HCEC 1CT (cell line): ENCODE measurements at places on chromosomes 4 and X.

DNA sequence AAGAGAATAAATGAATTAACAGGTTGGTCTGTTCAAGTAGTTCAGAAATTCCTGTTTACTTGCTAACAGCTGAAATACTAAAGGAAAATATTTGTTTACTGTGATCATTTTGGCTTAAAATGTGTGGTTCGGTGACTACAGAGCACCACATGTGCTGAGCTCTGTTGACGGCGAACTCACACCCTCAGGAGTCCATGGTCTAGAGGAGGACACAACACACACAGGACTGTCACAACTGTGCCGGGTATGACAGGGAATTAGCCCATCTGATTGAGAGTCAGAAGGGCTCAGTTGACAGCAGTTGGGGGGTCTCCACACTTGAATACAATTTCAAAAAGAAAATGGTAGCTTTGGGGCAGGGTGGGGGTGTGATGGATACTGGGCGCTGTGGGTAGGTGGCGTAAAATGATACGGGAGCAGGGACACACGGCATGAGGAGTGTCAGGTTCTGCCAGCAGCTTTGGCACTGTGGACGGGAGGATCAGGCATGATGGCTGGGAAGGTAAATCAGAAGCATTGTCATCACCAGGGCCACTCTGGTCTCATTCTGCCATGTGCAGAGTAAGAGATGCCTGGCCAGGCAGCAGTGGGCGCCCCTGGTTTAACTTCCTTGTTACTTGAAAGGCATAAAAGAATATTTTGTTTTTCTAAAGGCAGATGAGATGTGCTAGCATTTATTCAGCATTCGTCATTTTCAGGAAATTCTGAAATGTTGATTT lies 33.3 kb downstream of the CLDN22 start:
- DNase-seq = no peak

DNA sequence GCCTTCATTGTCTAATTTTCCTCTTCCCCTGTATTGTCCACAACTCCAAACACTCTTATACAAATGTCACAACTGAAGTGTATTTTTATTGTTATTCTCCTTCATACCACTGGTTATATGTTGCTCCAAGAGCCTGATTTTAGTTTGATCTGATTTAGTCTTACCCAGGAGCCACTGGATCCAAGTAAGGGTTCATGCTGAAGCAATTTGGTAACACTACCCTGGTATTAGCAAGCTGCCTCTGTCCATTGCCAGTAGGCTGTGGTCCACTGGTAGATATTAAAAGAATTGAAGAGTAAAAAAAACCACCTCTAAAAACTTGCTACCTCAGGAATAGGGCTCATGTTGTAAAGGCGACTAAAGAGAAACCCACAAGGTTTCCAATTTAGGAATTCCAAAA lies 41.2 kb downstream of the AMOT start:
- no peak for DNase-seq

DNA sequence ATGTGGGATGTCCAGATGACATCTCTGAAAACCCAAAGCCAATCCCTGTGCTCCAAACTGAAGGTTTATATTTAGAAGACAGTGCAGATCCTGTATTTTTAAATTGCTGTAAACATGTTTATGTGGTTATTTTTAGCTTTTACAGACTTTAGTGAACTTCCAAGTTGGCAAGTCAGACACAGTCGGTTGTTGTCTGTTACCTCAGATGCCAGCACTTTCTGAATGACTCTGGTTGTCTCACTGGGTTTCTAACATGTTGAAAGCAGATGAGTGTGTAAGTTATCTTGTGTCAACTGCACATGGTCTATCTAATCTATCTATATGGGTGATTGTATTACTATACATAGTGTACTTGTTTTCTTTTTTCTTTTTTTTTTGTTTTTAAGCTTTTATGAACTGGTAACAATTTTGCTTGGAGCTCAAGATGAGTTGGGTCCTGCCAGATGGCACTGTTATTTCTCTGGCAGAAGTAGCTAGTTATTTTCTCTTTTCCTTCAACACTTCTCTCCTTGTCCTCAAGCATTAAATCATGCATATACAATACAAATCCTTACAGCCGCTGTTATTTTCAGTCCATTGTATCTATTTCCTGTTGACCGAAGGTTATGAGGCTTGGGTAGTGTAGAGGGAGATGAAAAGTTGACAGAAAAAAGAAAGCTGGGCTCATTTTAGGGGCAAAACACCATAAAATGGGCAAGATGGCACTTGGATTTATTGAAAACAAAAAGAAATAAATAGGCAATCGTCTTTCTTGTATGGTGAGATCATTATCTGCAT lies 66.3 kb downstream of the GAB1 start:
- no peak for DNase-seq

GRCh38 chr4:78990938-78991810 lies 51.9 kb upstream of the PAQR3 start:
- DNase-seq = no peak

GRCh38 chr4:153113061-153113837 lies 91.0 kb upstream of the TRIM2 start:
- DNase-seq = no peak
